BE2C (cell line): ENCODE measurements at places on chromosomes 11 and 22.

DNA sequence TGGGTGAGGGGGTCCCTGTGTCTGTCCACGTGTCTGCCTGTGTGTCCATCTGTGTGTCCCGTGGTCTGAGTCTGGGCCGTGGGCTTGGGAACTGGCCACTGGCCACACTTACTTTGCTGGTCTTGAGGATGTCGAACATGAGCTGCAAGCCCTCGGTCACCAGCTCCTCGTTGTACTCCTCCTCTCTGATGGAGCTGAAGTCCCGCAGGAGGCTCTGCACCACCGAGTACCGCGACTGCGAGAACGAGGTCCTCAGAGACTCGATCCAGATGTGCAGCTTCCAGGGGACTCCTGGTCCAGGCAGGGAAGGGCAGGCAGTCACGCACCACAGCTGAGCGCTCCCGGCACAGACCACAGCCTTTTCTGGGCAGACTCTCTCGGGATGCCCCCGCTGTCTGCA is 55.4 kb downstream of the NAT10 start:
- DNase-seq = peak; percentile 36

- peak; percentile 44 for DNase-seq
Observed at GRCh38 chr22:37461961-37462360, 24.2 kb downstream of the MFNG start.

DNA sequence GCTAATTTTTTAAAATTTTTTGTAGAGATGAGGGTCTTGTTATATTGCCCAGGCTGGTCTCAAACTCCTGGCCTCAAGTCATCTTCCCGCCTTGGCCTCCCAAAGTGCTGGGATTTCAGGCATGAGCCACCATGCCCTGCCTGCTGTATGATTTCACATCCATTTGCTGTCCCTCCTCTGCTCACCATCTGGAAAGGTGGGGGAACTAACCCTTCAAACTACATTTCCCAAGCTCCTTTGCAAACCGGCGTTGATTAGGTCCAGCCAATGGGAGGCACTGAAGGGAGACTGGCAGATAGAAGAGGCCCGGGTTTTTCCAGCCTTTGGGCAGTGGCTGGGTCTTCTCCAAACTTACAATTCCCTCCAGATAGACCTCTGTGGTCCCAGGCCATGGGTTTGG is 19.3 kb downstream of the RFPL1 start:
- DNase-seq = peak; percentile 71

DNA sequence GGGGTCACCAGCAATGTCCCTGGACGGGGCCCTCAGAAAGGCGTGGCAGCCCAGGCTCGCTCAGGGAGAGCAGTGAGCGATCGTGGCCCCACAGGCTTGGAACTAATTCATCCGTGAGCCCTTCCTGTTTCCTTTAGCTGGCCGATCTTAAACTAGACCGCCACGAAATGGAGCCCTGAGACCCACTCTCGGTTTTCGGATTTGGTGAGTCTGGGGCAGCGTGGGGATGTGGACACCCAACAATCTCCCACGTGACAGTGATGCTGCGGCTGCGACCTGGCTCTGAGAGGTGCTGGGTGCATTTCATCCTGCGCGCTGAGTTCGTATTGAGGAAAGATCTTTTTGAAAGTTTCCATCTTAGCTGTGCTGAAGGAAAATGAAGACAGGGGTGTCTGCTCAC is 501.3 kb upstream of the B3GAT1 start:
- no peak for DNase-seq

- DNase-seq = no peak
Observed at GRCh38 chr11:134313821-134314607, 17.8 kb upstream of the GLB1L2 start.

- DNase-seq = no peak
Observed at GRCh38 chr22:41481925-41482318, 13.0 kb downstream of the ACO2 start.

- peak; percentile 5 for DNase-seq
Observed at GRCh38 chr22:43847376-43848289, 14.7 kb downstream of the SULT4A1 start.

GRCh38 chr22:20576445-20576816 is 69.0 kb downstream of the MED15 start:
- no peak for DNase-seq

GRCh38 chr11:44310206-44310462 is 195 bp upstream of the ALX4 start:
- DNase-seq = no peak

DNA sequence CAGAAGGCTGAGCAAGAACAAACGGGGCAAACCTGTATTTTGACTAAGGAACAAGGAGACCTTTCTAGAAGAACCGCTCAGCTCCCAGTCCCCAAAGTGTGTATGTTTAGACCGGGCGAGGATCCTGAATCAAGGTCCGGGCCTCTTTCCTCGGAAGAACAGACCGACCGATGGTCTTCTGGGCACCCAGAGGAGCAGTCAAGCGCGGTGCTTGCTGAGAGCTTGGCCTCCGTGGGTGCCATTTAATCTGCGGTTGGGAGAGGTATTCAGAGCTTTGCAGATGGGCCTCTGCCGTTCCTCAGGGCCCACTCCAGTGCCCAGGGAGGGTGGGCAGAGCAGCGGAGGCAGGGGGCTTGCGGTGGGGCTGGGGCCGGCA is 26.5 kb upstream of the ATXN10 start:
- no peak for DNase-seq

DNA sequence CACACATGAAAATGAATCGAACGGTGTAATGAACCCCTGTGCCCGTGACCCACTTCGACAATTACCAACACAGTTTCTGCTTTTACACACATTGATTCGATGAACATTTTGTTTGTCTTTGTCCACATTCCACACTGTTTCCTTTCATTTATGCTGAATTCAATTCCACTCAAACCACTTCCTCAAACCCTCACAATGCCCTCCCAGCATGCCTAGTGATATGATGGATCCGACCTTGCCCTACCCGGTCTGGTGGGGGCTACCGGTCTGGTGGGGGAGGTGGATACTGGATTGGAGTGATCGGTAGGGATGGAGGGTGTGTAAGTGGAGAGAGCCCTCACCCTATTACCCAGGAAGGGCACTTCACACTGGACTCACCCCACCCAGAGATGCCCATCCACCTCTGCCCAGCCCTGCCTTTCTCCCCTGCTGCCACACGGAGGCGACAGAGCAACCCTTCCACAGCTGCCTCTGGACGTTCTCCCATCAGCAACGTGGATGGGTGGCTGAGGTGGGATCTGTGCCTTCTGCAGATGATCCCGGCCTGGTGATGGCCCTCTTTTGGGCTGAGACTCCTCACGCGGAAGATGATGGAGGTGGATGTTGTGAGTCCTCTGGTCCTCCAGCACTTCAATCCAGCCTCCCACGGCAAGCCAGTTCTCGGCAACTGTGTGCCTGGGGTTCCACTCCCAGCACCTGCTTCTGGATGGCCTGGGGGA is 33.0 kb upstream of the P2RY2 start:
- DNase-seq = peak; percentile 83

- DNase-seq = no peak
Observed at GRCh38 chr11:27416568-27417176, 53.7 kb upstream of the CCDC34 start.

GRCh38 chr11:99464985-99465384 is 444.2 kb downstream of the CNTN5 start:
- no peak for DNase-seq

DNA sequence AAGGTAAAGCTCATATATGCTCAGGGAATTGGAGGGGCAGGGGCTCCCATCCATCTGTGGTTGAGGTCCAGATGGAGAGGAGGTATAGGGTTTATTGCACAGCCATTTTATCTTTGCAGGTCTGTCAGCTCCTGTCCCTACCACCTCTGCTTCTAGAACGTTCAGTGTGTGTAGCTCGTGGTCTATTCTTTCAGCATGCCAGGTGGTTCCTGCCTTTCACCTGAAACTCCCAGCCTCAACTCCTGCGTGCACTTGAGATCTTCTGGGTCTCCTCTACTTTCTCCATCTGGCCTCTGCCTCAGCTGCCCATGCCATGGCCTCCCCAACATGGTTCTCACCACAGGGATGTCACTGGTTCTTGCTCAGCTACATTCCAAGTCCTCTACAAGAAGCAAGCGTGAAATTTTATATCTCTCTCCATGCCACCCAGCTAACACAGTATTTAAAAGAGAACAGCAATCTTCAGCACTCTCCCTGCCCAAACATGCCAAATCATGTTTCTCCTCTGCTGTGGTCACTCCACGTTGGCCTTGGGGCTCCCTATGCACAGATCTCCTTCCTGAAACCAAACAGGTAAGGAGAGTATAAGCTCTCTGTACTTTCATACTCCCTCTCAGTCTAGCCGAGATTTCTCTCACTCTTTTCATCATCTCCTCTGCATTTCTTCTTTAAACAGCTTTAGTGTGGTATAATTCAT is 157.8 kb upstream of the TRPC6 start:
- no peak for DNase-seq

GRCh38 chr11:3877364-3878257 is 22.1 kb downstream of the STIM1 start:
- no peak for DNase-seq

- no peak for DNase-seq
Observed at GRCh38 chr22:16974298-16975084, 33.5 kb downstream of the GAB4 start.

GRCh38 chr11:47329431-47329986 is 23.0 kb downstream of the MYBPC3 start:
- DNase-seq = no peak

GRCh38 chr11:122668562-122669090 is 13.1 kb downstream of the UBASH3B start:
- DNase-seq = no peak

DNA sequence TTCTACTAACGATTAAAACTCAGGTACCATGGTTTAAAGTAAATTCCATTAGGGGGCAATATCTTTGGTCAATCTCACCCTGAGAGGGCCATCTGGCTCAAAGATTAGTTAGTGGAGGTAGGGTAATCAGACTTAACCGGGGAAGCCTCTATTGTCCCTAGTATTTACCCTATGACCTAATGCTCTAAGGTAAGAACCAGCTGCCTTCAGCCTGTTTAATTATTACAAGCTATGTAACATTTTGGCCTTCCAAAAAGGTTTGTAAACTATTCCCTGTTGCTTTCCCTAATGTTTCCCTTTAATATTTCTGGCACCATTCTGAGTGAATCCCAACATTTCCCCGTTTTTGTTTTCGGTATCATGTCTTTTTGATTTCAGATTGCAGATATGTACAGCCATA is 15.1 kb upstream of the GLYATL1 start:
- no peak for DNase-seq

DNA sequence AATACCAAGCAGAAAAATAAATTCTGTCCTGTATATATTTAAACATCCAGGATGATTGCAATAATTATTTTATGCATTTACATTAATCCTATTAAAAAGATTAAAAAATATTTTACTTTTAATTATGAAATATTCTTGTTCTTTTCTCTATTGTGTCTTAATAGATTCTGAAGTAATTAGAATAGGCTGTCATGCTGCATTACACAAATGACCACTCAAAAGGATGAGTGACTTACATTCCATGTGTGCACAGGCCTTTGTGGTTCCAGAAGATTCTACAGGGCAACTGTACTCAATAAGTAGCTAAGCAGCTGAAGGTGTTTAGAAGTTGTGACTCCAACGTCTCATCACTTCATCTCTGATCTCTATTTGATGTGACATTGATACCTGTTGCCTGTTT is 745.9 kb upstream of the CCDC179 start:
- no peak for DNase-seq

DNA sequence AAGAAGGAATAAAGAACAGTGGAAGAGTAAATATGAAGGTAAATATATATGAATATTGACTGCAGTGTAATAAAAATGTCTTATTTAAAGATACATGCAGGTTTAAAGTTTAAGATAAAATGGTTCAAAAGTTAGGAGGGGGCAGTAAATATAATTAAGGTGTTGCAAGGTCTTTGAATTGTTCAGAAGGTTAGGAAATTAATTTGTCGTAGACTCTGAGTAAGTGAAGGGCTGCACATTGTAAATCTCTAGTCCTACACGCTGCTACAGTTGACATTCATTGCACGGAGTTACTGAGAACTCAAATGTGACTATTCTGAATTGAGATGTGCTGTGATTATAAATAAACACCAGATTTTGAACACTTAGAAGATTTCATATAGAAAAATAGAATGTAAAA is 69.8 kb upstream of the PRODH start:
- no peak for DNase-seq

- no peak for DNase-seq
Observed at GRCh38 chr11:503179-503981, 3.7 kb downstream of the RNH1 start.

DNA sequence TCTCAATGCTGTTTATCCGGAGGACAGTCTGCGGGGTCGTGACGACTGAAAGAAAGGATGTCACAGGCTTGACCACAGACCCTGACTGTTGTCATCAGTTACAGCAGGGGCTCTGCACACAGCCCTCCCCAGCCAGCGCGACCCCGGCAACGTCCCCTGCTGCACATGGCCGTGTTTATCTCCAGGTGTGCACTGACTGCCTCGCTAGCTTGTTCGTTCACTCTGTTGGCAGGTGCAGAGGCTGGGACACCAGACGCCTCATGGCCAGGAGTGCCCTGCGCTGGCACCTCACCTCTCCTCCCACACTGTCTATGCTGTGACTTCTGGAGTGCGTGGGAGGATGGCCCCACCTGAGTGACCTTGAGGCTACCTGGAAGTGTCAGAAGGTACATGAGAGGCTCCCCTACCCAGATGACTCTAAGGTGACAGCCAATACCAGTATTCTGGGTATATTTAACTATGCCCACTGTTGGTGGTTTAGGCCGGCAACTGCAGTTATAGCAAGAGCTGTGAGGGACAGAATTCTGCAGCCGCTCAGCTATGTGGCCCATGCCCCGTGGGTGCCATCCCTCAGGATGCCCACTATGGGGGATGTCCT is 12.2 kb downstream of the MRPL21 start:
- DNase-seq = peak; percentile 42

DNA sequence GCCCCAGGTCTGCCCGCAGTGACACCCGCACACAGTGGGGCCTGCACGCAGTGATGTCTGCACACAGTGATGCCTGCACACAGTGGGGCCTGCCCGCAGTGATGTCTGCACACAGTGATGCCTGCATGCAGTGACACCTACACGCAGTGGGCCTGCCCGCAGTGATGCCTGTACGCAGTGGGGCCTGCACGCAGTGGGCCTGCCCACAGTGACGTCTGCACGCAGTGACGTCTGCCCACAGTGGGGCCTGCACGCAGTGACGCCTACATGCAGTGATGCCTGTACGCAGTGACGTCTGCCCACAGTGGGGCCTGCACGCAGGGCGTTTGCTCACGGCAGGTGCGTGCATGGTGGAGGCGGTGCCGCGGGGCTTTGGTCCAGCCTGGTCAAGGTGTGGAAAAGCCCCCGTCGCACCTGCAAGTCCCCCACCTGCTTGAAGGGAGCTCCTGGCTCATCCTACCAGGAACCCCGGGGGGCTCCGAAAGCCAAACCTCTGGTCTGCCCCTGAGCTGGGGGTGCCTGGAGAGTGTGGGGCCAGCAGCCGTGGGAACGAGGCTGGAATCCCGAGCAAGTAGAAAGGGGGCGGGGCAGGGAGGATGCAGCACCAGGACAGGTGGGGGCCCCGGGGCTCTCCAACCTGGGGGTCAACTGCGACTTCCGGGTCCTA is 8.9 kb upstream of the SYT8 start:
- no peak for DNase-seq

DNA sequence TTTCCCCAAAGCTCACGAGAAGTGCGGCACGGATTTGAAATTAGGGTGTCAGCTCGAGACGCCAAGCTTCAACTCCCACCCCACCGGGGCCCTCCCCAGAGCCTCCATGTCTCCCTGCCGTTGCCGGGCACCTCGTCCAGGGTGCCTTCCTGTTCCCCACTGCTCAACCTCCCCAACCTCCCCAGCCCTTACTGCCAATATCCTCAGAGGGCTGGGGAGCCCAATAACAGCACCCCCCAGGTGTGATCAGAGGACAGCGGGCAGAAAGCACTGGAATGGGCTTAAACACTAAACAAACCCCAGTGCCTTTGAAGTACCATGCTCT is 1336.4 kb downstream of the TBC1D22A start:
- no peak for DNase-seq
